ENCODE measurements at places on chromosomes 5 and 9.

DNA sequence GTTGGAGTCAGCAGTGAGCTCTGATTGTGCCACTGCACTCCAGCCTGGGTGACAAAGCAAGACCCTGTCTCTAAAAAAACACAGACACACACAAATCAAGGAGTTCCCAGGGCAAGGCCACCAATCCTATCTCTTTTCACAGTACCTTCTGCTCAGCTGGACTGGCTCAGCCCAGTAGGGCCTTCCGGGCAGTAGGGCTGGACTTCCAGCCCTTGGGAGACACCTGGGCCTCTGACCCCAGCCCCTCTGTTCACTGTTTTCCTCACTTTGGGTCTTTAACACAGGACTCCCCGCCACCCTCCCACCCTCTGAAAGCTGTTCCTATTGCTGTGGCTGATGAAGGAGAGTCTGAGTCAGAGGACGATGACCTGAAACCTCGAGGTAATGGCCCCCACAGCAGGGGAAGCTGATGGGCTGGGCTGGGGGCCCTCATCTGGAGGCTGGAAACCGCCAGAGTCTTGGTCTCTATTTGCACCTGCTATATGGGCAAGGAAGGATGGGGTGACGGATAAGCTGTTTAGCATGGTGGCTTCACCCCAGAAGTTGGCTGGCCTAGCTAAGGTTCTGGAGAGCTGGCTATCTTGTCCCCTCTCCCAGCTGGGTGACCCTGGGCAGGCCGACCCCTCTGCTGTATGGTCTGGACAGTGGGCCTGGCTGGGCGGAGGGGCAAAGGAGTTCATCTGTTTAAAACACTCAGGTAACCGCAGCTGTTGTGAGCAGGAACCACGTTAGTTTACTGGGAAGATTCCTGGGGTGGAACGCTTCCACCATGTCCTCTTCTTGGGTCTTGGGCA is 25.6 kb downstream of the USP20 start:
- no peak for DNase-seq

GRCh38 chr9:136119883-136120393 is 1.3 kb upstream of the TMEM250 start:
- DNase-seq = no peak

GRCh38 chr5:14453481-14453880 is 128.1 kb upstream of the OTULINL start:
- DNase-seq = no peak

DNA sequence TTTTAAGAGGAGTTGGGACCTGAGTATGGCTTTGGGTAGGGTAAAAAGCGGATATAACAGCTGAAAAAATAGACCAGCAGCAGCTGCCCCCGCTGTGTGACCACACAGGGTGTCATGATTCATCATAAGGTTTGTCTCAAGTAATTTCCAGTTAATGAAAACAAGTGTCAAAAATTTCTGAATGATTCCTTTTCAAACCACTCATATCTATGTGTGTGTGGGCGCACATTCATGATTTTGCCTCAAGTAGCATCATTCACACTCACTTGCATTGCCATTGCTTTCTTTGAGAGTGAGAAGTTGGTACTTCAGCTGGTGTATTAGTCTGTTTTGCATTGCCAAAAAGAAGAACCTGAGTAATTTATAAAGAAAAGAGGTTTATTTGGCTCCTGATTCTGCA is 12.1 kb upstream of the TNFAIP8 start:
- DNase-seq = no peak

GRCh38 chr9:129126749-129127618 is 15.8 kb downstream of the PTPA start:
- no peak for DNase-seq

- no peak for DNase-seq
These were observed 216.4 kb upstream of the MAP3K1 start for GRCh38 chr5:56598941-56599340.

GRCh38 chr9:27511771-27512170 is 12.3 kb upstream of the IFNK start:
- DNase-seq = no peak

GRCh38 chr9:110214586-110215355 is 6.8 kb upstream of the C9orf152 start:
- DNase-seq = no peak

GRCh38 chr5:95100551-95100950 is 184.3 kb downstream of the MCTP1 start:
- DNase-seq = no peak

DNA sequence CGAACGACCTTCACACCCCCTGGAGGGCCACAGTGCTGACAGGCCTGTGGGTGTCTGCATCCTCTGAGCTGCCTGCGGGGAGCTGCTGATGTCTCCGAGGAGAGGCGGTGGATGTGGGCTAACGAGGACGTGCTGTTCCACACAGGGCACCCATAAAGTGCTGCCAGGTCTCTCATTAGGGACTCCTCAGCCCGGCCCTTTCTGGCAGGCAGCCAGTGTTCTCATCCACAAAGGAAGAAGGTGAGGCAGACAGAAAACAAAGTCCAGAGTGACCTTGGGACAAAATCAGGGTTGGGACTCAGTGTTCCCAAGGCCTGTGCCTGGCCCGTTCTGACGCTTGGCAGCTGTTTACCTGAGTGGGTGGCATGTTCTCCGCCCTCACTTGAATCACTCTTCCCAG is 29.3 kb downstream of the CARTPT start:
- DNase-seq = no peak

DNA sequence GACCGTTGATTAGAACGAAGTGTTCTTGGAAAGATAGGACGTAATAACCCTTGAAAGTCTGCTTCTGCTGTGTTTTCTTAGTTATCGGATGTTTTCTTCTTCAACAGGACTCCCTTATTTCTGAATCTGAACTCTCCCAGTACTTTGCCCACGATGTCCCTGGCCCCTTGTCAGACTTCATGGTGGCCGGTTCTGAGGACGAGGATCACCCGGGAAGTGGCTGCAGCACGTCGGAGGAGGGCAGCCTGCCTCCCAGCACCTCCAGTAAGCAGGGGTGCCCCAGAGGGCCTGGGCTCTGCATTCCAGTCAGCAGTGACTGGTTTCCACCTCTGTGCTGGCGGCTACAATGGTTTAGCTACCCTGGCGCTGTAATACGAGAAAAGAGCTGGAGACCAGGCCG is 102.1 kb downstream of the GOLPH3 start:
- no peak for DNase-seq

DNA sequence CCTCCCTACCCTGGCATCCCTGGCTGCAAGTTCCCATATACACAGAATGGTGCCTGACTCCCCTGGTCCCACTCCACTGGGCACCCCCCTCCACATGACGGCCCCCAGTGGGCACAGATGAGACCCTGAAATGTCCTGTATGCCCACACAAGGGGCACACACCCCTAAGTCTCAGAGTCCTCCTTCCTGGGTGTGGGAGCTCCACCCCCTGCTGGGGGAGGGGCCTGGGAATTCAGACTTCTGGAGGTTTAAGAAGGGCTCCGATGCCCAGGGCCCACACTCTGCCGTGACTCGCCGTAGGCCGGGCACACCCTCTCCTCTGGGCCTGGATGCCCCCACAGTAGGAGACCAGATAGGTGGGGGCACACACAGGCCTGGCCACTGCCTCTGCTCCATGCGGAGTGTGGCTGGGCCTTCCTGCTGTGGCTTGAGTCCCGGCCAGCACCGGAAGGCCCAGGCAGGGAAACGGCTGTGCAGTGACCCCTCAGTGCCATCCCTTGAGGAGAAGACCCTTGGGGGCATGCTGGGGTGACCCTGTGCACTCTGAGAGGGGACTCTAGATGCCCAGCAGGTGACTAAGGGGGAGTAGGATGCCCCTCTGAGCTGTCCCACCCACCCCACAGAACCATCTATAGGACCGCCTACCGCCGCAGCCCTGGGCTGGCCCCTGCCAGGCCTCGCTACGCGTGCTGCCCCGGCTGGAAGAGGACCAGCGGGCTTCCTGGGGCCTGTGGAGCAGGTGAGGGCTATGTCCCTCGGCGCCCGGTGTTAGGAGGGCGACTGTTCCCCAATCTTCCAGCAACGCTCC is 6.5 kb downstream of the EGFL7 start:
- no peak for DNase-seq

DNA sequence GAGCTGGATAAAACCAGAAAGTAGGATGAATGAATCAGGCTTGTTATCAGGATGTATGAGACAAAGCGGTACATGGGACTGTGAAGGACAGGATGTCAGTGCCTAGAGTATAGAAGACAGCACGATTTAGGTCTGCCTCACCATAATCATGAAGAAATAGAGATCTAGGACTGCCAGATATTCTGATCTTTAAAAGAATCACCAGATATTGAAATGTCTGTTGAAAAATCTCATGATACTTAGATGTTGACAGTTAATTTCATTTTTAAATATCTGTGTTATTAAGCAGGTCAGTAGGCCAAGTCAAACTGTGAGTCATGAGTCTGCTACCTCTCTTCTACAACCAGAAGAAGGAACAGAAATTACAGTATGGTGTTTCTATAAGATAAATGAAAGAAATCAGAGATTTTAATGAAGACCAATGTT is 65.0 kb downstream of the ST8SIA4 start:
- no peak for DNase-seq

DNA sequence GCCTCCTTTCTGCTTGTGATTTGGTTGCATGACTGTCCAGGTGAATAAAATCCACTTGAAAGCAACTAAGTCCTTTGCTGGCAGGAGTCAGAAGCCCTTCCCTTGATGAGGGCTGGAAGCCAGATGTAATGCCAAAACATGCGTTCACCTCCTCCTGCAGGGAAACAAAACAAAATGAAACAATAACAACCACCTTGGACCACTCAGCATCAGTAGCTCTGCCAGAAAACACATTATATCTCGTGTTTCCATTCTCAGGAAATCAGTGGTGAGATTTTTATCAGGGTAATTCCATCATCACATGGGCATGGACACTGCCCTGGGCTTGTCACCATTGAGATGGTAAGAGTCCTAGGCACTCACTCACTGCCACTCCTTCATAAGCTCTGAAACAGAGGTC is 350.3 kb upstream of the ACTBL2 start:
- no peak for DNase-seq

GRCh38 chr9:16147726-16148125 is 594.9 kb downstream of the CCDC171 start:
- no peak for DNase-seq

DNA sequence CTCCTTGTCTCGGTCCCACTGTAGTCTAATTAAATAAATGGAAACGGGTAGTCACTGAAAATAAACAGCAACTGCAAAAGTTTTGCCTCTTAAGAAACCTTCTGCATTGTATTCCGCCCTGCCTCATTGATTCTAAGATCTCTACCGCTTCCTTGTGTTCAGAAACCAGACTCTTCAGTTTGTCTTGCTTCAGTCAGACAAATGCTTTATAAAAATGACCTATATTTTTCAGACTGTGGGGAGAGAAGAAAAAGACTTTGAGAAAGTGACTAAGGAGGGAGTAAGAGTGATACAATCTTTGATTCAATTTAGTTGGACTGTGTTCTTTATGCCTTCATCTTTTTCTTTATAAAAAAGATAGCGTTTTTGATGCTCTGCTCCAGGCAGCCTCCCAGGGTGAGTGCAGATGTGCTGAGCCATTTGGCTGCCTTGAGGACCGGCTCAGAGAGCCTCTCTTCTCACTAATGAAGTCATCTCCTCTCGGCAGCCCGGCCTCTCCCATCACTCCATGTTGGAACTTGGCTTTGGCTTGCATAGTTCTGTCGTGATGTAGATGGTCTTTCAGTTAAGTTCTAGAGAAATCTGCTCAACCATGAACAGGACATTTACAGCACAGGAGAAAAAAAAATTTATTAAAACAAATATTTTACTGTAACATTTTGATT is 4.0 kb upstream of the VCAN start:
- DNase-seq = no peak

DNA sequence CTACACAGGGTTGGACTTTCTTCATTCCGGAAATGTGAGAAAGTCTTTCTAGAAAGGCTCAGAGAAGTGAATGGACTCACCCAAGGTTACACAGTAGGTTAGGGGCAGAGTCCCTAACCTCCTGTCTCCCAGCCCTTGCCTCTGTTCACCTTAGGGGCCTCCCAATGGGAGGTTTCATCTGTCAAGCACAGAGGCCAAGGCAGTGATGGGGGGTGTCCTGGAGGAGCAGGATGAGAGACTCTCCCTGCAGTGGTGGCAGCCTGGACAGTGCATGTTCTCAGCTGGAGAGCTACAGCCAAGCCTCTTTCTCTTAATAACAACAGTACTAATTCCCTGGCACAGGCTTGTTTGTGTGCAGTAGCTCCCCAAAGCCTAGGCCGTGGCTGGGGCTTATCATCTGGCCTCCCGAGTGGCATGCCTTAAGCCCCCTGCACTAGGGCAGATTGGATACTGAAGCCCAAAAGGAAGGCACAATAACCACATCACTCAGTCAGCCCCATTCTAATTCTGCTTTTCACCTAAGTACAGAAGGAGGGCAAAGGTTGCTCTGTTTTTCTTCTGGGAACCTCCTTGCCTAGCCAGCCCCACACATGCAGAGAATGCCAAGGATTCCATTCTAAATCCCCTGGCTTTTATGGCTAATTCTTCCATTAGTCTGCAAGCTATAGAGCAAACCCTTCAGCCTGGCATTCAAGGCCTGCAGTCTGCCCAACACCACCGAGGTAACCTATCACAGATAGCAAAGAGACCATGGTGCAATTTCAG is 50.2 kb upstream of the XPA start:
- DNase-seq = no peak

DNA sequence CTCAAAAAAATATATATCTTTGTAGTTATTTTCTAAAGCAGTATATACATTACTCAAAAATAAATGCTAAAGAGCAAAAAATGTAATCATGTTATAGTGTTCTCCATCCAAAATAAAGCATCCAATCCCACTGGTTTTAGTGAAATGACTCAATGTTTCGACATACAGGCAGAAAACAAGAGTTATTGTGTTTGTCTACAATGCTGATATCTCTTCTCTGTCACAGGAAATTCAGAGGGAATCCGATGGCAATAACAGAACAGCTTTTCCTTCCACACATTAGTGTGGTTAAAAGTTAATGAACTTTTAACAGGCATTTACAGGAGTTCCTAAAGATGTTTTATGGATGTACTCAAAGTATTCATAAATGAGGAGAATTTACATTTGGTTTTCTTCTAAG is 12.0 kb downstream of the TTC33 start:
- DNase-seq = no peak

DNA sequence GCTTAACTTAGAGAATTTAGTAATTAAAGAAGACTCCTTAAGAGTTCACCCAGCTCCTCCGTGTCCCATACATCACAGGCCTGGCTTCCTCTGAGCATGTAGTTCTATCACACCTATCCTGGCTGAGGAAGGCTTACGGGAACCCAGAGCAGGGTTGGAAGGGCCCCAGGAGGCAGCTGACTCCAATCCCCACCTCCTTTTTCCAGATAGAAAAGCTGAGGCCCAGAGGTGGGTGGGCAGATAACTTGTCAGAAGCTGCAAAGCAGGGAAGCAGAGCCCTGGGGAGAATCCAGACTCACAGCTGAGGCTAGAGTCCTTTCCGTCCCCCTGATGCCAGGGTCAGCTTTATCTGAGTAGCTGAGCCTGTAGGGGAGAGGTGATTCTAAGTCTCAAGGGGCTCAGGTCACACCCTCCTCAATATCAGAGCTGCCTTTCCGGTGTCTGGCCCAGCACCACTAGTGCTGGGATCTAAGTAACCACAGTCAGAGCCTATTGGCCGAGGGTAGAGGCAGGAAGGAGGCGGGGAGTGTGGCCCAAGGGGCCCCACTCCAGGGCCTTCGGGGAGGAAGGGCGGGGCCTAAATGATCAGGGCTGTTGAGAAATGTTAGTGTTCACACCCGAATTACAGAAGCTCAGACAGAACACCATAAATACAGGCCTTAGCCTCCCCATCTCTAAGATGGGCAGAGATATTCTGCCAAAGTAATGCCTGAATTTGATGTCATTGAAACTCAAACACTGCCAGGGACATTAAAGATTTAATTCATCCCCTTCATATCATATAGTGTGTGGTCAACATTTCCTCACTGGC is 9.9 kb downstream of the CCDC69 start:
- peak; percentile 83 for DNase-seq

GRCh38 chr5:34978681-34979080 is 49.3 kb downstream of the DNAJC21 start:
- no peak for DNase-seq

Measured in suprapubic skin (tissue), 4 donors.